ENCODE measurements at places on chromosomes 2 and 18. TPM values are rescaled to one million over a fixed set of nuclear protein-coding genes. Genes with fewer than 3 reads are reported as not detected.
A peak's percentile ranks its signal among the peaks of the same experiment; 100 is the strongest.

GRCh38 chr2:46509804-46510203, 30.4 kb downstream of the TMEM247 start:
- DNase-seq, result no peak

DNA sequence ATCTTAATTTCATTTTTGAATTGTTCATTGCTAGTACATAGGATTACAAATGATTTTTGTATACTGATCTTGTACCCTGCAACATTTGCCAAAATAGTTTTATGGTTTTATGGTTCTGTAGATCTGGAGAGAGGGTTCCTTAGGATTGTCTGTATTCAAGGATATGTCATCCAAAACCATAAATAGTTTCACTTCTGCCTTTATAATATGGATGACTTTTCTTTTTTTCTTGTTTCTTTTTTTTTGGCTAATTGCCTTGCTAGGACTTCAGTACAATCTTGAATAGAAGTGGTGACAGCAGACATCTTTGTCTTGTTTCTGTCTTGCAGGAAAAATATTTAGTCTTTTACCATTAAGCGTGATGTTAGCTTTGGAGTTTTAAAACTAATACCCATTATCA, 383.9 kb upstream of the HS6ST1 start:
- no peak for DNase-seq

DNA sequence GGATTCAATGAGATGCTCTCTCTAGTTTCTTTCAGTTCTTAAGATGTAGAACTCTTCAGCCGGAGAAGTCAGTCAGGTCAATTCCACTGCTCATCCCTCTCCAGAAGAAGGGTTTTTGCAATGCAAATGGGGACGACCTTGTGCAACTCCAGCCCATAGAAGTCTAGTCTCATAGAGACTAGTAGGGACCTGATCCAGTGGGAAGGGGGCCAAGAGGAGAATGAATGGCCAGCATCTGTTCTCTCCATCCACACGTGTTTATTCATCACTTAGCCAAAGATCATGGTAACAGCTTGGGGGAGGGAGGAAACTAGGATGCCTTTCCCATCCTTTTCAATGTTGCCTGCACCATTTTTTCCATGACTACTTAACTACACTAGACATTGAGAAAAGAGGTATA, 120.2 kb downstream of the LAMA3 start:
- DNase-seq, result no peak

DNA sequence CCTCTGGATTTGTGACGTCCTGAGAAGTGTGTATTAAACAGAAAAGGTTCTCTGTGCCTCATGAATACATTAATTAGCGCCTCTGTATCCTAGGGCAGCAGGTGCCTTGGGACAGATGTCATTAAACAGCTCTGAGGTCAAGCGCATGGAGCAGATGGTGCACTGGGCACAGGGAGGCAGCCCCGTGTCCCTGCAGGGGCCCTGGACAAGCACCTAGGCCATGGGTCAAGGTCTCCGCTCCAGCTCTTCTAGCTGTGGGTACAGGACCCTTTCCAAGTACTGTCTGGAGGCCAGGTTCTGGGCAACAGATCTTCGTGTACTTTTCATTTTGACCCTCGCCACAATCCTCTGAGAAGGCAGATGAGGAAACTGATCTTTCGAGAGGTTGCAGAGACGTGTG, 126.4 kb downstream of the KCTD1 start:
- DNase-seq, result no peak

DNA sequence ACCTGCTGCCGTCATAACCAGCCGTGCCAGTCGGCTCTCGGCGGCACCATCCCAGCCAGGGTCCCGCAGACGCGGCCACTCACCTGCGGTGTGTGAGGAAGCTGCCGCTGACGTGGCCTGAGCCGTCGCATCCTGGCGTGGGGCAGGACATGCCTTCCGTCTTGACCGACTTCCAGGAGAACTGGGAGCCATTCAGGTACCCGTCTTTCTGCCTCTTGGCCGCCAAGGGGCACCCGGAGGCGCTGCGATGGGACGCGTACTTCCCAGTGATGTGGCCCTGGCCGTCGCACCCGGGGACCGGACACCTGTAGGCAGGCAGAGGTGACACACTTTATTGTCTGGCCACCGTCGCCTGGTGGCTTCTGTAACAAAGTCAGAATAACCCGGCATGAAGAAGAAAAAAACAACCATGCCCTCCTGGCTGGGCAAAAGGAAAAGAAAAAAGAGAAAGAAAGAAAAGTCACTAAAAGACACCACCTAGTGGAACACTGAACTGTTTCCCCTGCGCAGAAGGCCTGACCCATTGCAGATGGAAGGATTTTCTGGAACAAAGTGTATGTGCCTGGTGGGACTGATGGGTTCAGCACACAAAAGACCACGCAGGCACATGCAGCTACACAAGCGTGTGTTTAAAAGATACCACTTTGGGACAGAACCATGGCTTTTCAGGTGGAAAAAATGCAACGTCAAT, 94.9 kb upstream of the PXDN start:
- DNase-seq, result no peak

- no peak for DNase-seq
These were observed 1.4 kb downstream of the HOXD13 start for GRCh38 chr2:176093898-176094249.

FAM98A gene
- 57.1 TPM for total RNA-seq

- peak; percentile 0 for DNase-seq
These were observed 146.6 kb downstream of the ZNF516 start for GRCh38 chr18:76348267-76349066.

DNA sequence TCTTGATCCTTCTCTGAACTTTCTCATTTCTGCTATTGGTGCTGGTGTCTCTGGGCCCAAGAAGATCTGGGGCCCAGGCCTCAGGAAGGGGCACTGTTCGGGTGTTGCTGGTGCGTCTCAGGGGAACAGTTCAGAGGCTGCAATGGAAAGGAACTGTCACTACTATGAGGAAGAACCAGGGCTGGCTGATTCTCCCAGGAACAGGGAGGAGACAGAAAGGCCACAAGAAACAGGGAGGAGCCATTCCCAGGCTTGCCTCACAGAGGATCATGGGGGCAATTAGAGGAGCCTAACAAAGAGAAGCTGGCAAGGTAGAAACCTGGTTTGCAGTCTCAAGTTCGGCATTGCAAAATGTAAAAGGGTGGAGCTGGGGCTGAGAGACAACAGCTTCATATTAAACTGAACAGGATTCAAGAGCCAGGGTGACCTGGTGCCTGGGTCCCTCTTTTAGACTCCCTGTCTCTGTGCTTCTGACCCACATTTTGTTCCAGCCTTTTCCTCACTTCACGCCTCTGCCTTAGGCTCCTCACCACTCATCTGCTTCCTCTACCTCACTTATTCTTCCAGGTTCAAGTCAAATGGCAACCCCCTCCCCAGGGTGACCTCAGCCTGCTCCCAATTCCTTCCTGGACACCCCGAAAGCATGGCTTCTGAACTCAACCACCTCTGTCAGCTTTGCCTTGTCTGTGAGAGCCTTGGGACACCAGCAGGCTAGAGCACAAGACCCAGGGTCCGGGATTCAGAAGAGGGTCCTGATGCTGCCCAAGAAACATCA, 58.4 kb downstream of the GYPC start:
- DNase-seq, result no peak

GRCh38 chr2:120511536-120511935, 165.6 kb downstream of the INHBB start:
- no peak for DNase-seq

- DNase-seq, result no peak
These were observed 138.0 kb downstream of the AKAIN1 start for GRCh38 chr18:5058768-5059695.

GRCh38 chr2:148493822-148494563, 150.6 kb upstream of the EPC2 start:
- DNase-seq, result no peak

SALL3 gene
- not detected for total RNA-seq

- no peak for DNase-seq
These were observed 16.0 kb downstream of the HIBCH start for GRCh38 chr2:190303647-190304046.

Data from foreskin keratinocyte (primary cell).